ENCODE measurements at places on chromosomes 6 and 20.
A peak's percentile ranks its signal among the peaks of the same experiment; 100 is the strongest.

DNA sequence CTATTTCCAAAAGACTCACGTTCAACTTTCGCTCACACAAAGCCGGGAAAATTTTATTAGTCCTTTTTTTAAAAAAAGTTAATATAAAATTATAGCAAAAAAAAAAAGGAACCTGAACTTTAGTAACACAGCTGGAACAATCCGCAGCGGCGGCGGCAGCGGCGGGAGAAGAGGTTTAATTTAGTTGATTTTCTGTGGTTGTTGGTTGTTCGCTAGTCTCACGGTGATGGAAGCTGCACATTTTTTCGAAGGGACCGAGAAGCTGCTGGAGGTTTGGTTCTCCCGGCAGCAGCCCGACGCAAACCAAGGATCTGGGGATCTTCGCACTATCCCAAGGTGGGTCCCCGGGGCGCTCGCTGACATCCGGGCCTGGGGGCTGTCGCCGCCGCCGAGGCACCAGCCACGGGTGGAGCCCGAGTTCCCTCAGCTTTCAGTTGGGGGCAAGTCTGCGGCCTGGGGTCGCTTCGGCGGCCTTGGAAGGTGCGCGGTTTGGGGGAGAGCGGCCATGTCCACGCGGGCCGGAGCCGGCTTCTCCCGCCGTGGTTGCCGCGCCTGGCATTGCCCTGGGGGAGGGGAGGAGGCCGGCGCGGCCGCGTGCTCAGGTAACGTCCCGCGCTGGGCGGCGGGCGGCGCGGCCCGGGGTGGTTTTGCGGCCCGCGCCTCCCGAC, 429 bp downstream of the AMD1 start:
- peak; percentile 26 for DNase-seq

GRCh38 chr6:134925800-134926199, 24.1 kb downstream of the ALDH8A1 start:
- no peak for DNase-seq

GRCh38 chr6:107536180-107536961, 46.5 kb downstream of the SOBP start:
- no peak for DNase-seq

- DNase-seq: no peak
Measured at GRCh38 chr6:137120748-137121147, 52.7 kb downstream of the IL22RA2 start.

DNA sequence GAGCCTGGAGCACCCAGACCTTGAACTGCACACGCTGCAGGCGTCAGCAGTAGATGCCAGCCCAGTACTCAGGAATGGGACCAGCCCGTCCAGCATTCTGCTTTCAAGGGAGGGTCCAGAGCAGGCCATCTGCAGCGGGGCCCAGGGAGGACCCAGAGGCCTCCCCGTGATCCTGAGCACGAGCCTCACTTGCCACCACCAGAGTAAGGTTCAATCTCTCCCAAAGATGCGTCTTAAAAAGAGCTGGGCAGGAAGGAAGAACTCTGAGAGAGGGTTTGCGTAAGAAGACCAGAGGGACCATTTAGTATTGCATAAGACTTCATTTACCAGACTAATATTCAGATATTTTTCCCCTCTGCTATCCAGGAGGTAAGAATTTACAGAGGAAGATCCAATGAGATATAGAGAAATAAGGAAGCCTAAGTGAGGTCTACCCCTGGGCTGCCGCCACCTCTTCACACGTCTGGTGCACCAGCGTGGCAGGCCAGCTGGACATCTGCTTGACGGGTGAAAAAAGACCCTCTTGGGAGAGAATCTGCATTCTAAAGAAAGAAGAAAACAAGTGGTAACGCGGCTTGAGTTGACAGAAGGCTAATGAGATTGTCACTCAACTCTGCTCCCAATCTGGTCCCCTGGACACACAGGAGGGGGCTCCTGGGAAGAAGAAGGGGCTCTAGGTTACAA, 107.3 kb downstream of the PRND start:
- no peak for DNase-seq

DNA sequence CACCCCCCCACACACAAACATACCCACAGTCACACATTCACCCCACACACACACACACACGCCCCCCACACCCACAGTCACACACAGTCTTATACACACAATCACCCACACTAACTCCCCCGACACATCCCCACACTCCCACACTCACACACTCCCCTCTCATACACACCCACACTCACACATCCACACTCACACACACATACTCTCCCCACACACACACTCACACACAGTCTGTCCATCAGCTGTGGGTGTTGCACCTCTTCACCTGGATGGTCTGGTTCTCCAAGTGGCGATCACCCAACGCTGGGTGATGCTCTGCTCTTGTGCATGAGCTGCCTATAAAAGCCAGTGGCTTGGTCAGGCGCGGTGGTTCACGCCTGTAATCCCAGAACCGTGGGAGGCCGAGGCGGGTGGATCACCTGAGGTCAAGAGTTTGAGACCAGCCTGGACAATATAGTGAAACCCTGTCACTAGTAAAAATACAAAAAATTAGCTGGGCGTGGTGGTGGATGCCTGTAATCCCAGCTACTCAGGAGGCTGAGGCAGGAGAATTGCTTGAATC, 158.9 kb downstream of the SMOC2 start:
- DNase-seq: no peak

DNA sequence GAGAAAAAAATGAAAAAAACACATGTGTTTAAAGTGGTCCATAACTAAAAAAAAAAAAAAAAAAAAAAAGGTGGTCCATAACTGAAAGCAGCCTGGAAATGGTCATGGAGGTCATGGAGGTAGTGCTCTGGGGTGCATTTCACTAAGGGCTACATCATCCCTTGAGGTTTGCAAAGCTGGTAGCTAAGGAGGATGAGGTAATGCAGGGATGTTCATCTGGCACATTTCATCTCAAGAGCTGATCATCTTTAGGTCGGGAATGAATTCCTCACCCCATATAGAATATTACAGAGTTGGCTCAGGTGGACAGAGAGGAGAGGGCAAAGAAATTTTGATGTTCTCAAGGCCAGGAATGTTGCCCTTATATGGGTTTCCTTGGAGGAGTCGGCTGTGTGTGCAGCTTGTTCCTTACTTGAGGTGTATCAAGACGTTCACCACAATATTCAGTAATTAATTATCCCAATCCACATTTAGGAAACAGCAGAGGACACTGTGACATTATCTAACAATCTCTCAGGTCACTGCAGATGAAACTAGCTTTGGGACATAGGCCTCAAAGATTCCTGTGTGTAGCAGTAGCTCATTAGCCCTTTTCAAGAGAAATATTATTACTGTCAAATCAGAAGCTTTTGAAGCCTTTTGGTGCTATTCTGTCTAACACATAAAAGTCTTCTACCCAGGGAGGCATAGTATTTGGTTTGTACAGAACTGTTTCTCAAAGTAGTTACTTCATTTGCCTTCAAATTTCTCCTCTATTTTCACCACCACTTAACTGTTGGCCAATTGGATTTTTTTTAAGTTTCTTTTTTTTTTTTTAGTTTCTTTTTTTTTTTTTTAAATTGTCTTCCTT, 46.8 kb downstream of the CYP24A1 start:
- no peak for DNase-seq

- DNase-seq: no peak
Measured at GRCh38 chr6:136566007-136566487, 15.8 kb upstream of the MAP7 start.

DNA sequence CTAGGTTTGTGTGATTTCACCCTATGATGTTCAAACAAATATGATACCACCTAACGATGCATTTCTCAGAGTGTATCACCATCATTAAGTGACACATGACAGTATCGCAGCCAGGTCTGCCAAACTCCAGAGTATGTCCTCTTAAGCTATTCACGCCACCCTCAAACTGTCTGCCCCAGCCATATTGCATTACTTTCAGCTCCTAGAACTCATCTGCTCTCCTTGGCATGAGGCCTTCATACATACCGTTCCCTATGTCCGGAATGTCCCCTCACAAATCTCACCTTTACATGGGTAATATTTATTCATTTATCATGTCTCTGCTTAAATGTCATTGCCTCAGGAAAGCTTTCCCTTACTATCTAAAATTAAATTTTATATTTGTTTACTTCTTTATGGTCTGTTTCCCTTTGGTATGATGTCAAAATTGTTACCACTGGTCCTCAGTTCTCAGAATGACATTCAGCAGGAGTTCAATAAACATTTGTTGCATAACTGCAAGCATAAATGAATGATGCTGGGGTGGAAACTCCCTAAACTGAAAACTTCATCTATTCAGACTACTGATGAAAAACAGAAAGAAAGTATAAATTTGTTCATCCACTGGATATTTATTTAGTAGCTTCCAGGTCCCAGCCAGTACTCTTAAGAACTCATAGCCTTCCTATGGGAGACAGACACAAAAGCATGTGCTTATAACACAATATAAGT, 3.2 kb downstream of the SESN1 start:
- DNase-seq: no peak

- no peak for DNase-seq
Measured at GRCh38 chr20:38973645-38974044, 11.5 kb downstream of the DHX35 start.

- DNase-seq: no peak
Measured at GRCh38 chr20:24812373-24812772, 136.7 kb upstream of the CST7 start.

GRCh38 chr20:22106308-22106938, 401.0 kb downstream of the PAX1 start:
- DNase-seq: no peak

- no peak for DNase-seq
Measured at GRCh38 chr6:54981647-54982046, 135.1 kb downstream of the FAM83B start.

DNA sequence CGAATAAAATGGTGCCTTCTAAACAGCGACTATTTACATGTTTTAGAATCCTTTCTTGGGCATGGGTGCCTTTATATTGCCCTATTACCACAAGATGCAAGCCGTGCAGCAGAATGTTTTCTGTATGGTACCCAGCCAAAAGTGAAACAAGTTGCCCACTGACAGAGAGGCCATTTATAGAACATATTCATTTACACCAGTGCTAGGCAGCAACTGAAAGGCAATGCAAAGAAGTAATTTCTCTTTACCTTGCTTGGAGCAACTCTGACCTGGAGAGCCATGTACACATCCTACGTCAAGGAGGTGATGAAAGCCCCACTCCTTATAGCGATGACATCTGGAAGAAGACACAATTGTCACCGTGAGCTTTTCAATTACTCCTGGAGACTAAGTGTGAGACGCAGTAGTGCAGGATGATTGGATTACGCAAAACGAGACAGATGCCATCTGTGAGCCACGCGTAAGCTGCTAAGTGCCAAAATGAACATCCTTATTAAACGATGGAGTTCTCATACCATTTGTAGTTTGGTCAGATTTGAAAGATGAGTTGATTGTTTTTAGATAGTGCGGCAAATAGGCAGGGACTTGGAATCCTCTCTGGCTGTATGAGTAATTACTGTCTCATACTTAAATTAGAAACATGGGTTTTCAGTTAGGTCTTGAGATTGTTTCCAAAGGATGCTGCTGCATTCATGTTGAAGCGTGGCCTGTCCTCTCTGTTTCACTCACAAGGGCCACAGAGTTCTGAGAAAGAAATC, at the start of gene TMEM244:
TMEM244 (minus strand) TSS at position 408 of the 758 bp plus-strand sequence; CDS start at position 281, 127 bp downstream.
- DNase-seq: no peak

DNA sequence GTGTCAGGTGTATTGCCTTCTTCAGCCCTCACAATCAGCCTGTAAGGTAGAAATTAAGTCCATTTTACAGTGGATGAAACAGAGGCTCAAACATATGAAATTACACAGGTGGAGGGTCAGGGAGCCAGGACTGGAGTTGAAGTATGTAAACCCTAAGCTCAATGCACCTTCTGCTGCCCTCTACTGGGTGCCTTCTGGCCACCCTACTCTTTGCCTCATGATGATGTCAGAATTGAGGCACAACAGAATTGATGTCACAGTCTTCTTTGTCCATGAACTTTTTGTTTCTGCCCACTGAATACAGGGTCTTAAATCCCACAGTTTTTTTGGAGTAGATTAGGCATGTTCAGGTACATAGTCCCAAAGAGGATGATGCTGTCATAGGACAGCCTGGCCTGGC, 400.8 kb upstream of the CHD6 start:
- DNase-seq: no peak

- DNase-seq: no peak
Measured at GRCh38 chr6:136510299-136510698, 39.9 kb downstream of the MAP7 start.
